Stimulated activated CD4-positive, alpha-beta T cell treated with anti-CD3 and anti-CD28 coated beads, Interleukin-1b, Interleukin-23, amount 100 ng/mL, for 48 hours (primary cell): ENCODE measurements at places on chromosomes 7 and 10.

- DNase-seq = no peak
Measured at GRCh38 chr7:103993551-103993950, 4.1 kb upstream of the RELN start.

DNA sequence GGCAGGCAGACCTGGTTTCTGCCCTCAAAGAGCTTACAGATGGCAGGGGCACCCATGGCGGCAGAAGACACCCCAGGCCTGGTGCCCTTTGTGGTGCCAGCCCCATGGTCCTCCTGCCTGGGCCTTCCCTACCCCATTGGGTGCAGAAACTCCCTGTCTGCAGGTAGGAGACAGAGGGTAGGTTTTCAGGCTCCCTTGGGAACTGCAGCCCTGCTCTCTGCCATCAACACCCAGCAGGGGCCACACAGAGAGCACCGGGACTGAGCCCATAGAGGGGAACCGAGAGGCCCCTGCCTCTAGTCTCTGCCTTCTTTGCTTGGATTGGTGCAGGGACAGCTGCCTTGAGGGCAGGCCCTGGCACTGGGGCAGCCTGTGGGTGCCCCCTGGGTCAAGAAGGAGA is 52.6 kb downstream of the GTF2IRD1 start:
- no peak for DNase-seq

DNA sequence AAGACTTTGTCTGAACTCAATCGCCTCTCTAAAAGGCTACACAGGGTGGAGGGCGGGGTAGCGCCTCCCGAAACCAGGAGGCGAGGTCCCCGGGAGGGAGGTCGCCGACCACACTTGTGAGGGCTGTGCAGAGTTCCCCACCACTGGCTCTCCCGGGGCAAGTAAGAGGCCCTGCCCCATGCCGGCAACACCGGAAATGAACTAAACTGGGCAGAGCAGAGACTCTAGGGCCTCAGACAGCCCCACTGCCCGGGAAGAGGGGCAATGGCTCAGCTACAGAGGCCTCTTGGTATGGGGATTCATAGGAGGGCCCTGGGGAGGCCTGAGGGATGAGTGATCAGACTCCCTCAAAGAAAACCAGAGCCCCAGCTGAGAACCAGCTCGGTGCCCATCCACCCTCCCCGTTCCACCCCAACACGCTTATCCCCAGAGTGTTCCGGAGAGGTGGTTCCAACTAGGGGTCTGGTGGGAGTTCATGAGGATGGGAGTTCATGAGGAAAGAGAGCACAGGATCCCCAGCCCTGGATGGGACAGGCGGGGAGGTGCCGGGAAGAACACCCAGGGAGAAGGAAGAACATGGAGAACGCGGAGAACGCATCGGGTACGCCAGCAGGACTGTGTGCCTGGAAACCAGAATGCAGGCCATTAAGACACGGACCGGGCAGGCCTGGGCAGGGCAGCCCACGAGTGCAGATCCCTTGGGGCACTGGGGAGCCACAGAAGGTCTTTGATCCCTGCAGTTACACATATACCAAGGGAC is 89.4 kb upstream of the MYL10 start:
- DNase-seq = no peak

DNA sequence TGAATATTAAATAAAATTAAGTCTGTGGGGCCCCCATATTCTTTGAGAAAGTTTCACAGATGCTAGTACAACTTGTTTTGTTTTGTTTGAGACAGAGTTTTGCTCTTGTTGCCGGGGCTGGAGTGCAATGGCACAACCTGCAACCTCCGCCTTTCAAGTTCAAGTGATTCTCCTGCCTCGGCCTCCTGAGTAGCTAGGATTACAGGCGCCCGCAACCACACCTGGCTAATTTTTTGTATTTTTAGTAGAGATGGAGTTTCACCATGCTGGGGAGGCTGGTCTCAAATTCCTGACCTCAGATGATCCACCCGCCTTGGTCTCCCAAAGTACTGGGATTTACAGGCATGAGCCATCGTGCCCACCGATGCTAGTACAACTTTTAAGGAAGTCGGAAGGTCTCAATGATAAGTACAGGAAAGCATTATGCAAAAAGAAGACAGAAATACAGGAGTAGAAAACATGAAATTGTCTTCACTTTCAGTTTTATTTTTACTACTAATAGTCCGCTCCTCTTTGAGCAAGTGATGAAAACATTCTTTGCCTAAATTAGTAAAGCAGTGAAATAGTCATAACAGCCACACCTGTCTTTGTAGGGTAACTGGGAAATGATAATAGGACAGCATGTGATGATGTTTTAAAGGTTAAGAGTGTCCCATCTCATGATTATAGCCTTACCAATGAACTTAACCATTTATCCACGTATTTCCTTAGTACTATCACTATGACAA is 147.5 kb downstream of the SEMA3D start:
- no peak for DNase-seq

DNA sequence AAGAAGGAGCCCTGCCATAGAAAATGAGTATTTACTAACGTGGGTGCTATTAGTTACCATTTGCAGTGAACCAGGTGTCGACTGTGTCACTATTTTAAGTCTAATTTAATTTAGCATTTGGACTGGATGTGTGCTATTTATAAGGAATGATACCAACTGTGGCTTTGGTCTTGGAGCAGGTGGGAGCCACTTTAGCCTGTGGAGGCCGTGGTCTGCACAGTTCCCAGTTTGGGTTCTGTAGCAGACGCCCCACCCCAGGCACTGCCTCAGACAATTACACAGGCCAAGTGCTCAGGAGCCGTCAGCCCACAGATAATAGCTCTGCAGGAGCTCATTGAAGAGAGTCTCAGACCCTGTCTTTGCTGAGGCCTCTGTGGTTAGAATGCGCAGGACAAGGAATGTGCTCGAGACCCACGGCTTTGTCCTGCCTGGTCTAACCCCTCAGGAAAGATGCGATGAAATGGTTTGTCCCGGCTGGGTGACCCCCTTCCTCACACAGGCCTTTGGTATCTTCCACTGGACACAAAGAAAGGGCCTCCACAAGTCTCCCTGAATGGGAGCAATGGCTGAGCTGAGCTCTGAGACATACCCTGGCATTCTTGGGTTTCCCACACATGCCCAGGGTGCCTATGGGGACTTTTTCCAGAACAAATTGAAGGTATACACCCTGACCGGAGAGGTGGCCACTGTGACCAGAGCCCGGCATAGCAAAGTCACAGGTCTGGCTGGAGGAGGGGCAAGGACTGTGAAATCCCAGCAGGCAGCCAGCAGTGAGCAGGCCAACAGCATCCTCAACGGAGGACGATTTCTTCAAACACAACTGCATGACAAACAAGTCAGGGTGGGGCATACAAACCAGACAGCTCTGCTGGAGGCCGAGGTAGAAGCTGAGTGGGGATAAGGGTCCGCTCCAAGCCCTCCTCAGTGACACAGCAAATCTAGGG is 251.2 kb downstream of the ARHGAP12 start:
- DNase-seq = no peak

GRCh38 chr10:123326674-123327073 is 172.5 kb downstream of the BUB3 start:
- DNase-seq = no peak

DNA sequence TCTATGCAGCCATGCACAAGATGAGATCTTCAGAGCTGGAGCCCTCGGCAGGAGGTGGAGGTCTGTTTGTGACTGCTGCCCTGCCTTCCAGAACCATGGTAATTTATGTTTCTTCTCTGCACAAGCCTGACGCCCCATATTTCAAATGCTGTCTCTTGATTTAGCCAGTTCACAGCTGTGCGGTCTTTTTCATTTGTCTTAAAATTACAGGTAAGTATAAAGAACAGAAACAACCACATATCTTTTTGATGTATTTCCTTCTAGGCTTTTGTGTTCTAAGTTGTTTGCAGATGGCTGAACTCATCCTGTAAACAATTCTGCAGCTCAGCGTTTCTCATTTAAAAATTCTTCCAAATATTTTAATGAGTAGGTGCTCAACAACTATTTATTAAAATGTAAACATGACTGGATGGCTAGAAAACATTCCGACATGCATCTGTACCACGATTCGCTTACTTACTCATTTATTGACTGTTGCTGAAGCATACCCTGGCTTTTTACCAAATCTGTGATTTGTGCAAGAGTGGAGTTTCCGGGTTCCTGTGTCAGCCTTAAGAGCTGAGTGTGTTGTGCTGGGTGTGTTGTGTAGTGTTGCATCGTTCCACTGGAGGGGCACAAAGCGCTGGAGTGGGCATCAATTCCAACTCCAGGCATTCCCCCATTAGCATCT is 58.9 kb downstream of the PIP4K2A start:
- DNase-seq = peak; percentile 59

DNA sequence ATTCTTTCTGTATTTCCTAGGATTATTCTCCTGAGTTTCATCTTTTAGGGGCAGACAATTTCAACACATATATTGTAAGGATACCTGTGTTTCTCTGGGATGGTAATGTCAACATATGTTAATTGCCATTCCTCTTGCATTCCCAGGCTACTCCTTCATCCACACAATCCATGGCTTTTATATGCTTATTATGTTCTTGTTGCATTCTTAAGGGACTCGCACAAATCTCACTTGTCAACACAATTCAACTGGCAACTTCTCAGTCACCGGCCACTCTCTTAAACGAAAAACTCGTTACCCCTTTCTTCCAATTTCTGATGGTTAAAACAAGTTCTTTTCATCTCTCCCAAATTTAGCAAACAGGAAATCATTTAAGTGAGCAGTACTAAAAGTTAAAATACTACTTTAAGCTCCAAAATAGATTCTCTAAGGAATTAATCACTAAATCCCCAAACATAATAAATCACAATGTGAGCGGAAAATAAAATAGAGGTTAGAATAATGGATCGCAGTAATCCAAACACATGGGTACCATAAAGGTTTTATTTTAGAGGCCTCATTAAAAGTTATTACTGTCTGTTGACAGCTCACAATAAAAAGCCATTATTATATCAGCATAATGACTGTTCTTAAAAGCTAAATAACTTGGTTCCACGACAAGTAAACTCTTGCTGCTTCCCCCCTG is 223.2 kb downstream of the ELMO1 start:
- DNase-seq = no peak

- no peak for DNase-seq
Measured at GRCh38 chr7:27151341-27151930, 947 bp downstream of the HOXA3 start.

DNA sequence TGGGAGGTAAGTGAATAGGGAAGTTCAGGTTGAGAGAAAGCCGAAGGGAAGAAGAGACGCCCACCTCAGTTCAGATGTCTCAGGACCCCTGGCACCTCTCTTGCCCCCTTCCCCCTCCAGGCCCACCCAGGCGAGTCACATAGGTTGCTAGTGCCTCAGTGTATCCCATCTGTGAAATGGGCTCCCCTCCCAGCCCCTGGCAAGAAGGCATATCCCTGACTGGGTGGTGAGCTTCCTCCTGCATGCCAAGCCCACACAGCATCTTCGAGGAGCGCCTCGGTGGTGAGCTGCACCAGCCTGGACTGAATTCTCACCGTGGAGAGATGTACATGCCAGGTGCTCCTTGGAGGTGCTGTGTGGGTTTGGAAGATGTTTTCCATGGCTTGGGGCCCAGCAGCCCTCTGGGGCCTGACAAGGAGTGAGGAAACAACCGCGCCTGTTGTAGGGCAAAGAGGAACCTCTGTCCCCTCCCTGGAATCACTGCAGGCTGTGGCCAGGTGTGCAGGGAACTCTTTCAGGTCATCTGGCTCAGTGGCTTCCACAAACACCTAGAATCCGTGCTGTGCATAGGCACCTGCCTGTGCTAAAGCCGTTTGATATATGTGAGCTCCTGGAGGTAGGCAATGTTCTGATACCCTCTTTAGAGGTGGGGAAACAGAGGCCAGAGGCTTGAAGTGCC is 45.1 kb downstream of the UNC5B start:
- DNase-seq = no peak

GRCh38 chr10:98391578-98391991 is 23.4 kb downstream of the PYROXD2 start:
- DNase-seq = no peak

- DNase-seq = no peak
Measured at GRCh38 chr10:124957404-124957947, 15.6 kb downstream of the ZRANB1 start.

- no peak for DNase-seq
Measured at GRCh38 chr7:102836977-102837376, 75.8 kb upstream of the LRRC17 start.

GRCh38 chr7:46534664-46535588 is 613.9 kb upstream of the IGFBP3 start:
- no peak for DNase-seq

DNA sequence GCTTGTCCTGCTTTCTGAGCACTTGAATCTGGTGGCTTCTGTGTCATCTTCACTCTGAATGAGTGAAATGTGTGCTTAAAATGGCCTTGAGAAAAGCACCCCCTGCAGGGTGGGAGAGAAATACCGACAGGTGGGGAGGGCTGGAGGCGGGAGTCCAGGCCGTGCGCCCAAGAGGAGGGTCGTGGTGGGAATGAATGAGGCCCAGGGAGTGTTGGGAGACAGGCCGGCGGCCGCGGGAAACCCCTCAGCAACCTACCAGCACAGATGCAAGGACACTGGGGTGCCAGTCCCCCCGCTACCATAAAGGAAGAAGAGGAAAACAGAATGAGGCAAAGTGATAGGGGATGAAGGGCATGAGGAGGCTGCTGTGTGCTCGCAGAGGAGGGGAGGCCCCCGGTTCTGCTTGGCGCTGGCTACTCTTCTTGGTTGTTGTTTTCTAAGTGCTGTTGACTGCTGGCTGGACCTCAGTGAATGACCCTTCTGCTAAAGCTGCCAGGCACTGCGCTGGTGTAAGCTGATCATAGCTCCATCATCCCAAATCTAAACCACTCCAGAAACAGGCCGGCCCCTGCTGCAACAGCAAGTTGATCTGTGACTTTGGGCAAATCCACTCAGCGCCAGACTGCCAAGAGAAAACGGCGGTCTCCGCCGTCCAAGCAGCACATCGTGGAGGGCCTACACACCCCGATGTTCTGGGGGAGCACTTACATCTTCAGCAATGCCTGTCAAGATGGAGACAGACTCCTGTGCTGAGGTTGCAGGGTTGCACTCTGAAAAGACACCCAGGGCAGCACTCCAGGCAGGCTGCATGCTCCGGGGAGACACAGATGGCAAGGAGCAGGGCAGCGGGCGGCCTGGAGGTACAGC is 378.5 kb downstream of the DNAJB6 start:
- no peak for DNase-seq

- peak; percentile 45 for DNase-seq
Measured at GRCh38 chr7:101094791-101095375, 9.6 kb downstream of the TRIM56 start.

DNA sequence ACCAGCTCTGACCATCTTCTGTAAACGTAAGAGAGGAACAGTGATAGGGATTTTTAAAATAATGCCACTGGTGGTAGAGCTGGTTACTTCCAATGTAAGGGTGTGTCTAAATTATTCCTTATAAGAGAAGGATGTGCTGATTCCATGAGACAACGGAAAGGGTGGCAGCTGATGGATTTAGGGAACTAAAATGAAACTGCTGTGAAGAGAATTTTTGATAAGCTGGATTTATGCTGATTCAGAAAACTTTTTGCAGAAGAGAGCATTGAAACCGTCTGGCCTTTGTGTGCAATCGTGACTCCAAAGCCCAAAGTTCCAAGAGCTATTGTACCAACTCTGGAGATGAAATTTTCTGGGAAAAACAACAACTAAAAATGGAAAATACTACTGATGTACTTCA is 301.0 kb downstream of the PRPF18 start:
- no peak for DNase-seq

GRCh38 chr7:90621125-90621746 is 25.1 kb downstream of the CDK14 start:
- no peak for DNase-seq
